ENCODE measurements at places on chromosomes 6 and 20.
A peak's percentile ranks its signal among the peaks of the same experiment; 100 is the strongest.

GRCh38 chr20:47781632-47782031 lies 3.6 kb downstream of the SULF2 start:
- DNase-seq, result no peak

GRCh38 chr6:144931172-144932035 lies 646.3 kb downstream of the UTRN start:
- no peak for DNase-seq

DNA sequence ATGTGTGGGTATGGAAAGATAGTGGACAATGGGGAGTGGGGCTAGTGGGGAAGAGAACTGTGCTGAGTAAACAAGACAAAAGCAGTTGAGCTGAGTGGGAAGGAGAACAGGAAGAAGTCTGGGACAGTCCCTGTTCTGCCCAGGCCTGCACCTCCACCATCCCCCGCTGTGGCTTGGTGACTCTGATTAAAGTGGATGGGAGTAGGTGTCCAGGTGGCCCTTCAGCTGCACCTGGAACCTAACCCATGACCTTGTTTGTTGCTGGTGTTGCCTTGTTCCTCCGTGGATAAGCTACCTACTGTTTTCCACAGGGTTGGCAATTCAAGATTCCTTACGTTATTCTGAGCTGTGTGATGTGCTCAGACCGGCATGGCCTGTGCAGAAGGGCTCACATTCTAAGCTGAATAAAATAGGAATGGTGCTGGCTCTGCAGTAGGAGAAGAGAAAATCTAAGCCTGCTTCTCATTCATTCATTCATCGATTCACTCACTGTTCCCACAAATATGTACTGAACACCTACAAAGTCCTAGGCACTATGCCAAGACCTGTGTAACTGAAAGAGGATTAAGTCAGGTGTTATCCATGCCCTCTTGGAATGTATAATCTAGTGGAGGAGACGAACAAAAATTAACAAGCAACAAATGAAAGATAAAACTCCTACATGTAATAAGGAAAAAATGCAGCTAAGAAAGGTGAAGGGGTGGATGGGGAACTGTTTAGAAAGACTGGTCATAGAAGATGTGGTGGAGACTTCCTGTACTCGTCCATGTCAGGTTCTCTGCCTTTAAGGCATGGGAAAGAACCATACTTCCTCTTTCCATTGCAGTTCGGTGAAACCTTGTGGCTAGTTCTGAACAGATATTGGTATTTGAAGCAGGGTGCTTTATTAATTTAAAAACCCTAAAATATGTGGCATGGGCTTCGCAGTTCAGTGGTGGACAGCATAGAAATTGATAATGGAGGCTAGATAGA lies 10.1 kb upstream of the CALHM6 start:
- no peak for DNase-seq

DNA sequence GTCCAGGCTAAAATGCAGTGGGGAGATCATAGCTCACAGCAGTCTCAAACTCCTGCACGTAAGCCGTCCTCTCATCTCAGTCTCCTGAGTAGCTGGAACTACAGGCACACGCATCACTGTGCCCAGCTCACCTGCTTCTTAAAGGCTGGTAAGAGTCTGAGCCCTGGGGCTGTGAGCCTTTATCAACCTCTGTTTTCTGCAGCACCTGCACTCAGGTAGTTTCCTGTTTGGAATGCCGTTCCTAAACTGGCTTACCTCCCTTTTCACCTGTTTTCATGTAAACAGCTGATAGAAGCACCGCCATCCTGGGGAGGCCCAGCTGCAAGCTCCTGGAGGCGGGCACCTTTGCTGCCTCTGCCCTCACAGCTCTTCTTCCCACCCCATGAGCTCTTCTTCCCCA lies 45.4 kb downstream of the SLC24A3 start:
- DNase-seq, result no peak

- no peak for DNase-seq
These were observed 671.8 kb upstream of the GJE1 start for GRCh38 chr6:141460743-141461484.

GRCh38 chr20:31517373-31517772 lies 3.1 kb downstream of the HM13 start:
- DNase-seq, result no peak

GRCh38 chr20:16930656-16931055 lies 182.5 kb downstream of the OTOR start:
- DNase-seq, result no peak

- no peak for DNase-seq
These were observed 104.3 kb downstream of the SLC23A2 start for GRCh38 chr20:4896971-4897497.

DNA sequence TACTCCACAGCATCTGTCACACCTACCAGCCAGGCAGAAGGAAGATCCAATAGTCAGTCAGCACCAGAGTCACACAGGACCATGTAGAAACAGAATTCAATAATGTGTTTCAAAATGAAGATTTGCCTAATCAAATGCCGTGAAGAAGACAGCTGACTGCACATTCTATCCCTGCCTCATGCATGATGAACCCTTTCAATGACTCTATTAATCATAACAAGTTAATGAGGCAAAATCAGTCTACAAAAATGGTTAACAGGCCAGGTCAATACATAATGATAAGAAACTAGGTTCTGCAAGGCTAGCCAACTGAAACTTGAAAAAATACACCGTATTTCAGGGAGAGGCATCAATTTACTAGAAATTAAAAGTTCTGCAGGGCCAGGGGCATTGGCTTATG lies 6.7 kb upstream of the PNRC1 start:
- DNase-seq, result no peak

DNA sequence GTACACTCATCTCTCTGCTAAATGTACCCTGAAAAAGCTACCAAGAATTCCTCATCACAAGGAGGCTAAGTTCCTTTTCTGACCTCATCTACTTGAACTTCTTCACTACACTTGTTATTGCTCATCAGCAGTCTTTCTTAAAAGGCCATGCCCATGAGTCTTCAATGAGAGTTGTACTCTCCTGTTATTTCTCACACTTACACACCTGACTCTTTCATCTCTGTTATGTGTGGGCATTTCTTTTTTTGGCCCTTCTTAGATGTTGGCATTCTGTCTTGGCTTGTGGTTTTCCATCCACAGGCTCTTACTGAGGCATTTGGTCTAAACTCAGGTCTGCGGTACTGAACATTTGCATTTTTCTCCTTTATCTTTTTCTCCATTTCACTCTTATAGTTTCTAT lies 10.7 kb upstream of the SLC17A1 start:
- DNase-seq, result no peak

- no peak for DNase-seq
These were observed 44.9 kb downstream of the CPXM1 start for GRCh38 chr20:2755451-2756055.

- no peak for DNase-seq
These were observed 13.0 kb upstream of the F13A1 start for GRCh38 chr6:6333501-6333900.

- no peak for DNase-seq
These were observed 305.7 kb upstream of the FLRT3 start for GRCh38 chr20:14643146-14643545.

DNA sequence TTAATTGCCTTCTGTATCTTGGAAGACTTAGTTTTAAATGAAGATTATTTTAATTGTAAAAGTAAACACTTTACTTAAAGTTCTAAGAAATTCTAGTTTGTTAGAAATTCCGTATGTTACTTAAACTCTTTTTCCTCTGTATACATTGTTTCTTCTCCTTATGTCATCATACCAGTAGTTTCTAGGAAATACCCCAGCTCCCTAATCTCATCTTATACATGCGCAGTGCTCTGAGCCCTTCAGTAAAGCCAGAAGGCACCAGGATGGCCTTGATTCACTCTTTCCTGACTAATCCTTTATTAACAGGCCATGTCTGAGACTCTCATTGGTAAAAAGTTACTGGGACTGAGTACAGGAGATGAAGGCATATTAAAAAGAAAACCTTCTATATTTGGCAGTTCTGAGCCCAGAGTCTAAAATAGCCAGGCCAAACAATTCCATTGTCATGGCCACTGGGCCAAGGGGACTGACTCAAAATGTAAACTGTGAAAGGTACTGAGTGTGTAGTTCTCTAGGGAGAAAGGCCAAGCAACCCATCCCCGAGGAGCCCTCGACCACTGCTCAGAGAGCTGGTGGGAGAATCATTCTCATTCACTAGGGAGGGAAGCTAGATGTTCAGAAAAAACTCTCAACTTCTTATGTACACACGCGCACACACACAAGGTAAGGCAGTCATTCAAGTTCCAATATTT lies 25.0 kb downstream of the SLC22A1 start:
- no peak for DNase-seq

DNA sequence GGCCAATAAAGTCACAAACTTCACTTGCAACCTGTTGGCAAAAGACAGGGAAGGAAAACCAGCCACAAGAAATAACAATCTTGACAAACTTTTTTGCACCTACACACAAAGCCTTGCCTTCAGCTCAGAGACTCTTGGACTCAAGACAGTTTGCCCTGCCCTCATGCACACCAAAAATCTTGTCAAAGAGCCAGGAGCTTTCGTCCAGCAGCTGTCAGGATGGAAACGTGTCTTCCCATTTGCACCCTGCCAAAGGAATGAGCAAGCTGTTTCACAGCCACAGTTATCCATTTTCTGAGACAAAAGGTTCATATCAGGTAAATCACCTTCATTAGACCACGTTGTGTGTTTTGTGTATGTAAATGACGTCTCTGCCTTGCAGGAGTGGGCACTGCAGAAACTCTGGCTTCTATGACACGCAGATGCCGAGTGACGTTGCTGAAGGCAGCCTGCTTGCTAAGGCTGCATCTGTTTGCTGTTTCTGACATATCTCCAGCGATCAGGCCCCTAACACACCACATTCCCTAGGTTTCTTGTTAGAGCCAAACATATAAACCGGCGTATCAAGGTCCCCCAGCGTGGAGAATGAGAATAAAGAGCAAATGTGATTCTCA lies 193.4 kb downstream of the SYNDIG1 start:
- DNase-seq, result no peak

DNA sequence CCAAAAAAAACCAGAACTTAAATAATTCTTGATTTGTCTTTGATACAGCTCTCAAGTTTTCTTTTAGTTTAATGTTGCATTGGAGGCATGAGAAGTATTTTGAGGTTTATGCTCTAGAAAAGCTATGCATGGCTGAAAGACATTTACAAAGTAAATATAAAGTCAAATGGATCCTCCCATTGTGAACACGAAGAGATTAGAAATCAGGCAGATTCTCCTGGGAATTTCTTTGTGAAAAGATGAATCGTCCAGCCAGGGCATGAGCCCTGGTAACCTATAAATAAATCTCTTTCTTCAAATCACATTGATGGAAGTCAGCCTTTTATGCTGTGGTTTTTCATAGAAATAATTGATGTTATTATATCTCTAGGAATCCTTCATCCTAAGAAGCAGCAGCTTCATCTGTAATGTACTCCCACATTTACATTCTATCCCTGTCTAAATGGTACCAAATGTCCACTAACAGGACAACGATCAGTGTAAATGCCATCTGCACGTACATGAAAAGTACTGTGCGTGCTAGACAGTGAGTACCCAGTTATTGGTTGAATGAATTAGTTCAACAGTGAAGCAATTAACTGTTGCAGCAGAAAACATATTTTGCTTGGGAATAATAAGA lies 143.6 kb downstream of the ALDH8A1 start:
- DNase-seq, result no peak

- DNase-seq, result no peak
These were observed 52.6 kb downstream of the COL19A1 start for GRCh38 chr6:69918813-69919475.

- DNase-seq, result no peak
These were observed 1.5 kb downstream of the COL21A1 start for GRCh38 chr6:56245903-56246351.

DNA sequence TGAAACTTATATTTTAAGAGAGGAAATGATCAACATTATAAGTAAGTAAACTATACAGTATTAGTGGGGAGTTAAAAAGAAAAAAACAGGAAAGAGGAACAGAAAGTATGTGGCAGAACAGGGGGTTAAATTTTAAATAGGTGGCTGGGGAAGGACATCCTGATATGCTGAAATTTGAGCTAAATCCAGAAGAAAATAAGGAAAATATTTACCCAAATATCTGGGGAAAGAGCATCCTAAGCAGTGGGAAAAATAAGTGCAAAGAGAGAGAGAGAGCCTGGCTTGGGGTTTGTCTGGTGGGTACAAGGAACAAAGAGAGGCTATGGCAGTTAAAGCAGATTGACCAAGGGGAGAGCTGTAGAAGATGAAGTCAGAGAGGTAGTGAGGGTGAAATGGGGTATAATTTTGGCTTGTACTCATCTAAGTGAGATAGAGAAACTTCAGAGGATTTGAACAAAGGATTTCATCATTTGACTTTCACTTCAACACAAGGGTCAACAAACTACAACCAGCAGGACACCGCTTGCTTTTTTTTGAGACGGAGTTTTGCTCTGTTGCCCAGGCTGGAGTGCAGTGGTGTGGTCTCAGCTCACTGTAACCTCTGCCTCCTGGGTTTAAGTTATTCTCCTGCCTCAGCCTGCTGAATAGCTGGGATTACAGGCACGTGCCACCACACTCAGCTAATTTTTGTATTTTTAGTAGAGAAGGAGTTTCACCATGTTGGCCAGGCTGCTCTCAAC lies 328.4 kb upstream of the CNR1 start:
- DNase-seq, result no peak

DNA sequence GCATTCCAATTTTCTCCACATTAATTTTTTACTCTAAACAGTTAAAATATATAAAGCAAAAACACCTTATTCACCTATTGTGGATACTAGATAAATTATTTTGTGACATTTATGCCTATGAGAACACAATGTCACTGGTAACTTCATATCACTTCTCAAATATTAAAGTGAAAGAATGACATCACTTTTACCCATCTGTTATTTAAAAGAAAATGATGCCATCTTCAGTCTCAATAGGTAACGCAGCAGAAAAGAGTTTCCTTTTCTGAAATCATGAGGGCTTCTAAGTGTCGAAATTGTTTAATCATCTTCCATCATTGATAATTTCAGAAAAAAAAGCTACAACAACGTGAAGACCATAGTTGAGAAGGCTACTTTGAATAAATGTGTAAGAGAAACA lies 2.9 kb downstream of the HAO1 start:
- DNase-seq, result no peak

DNA sequence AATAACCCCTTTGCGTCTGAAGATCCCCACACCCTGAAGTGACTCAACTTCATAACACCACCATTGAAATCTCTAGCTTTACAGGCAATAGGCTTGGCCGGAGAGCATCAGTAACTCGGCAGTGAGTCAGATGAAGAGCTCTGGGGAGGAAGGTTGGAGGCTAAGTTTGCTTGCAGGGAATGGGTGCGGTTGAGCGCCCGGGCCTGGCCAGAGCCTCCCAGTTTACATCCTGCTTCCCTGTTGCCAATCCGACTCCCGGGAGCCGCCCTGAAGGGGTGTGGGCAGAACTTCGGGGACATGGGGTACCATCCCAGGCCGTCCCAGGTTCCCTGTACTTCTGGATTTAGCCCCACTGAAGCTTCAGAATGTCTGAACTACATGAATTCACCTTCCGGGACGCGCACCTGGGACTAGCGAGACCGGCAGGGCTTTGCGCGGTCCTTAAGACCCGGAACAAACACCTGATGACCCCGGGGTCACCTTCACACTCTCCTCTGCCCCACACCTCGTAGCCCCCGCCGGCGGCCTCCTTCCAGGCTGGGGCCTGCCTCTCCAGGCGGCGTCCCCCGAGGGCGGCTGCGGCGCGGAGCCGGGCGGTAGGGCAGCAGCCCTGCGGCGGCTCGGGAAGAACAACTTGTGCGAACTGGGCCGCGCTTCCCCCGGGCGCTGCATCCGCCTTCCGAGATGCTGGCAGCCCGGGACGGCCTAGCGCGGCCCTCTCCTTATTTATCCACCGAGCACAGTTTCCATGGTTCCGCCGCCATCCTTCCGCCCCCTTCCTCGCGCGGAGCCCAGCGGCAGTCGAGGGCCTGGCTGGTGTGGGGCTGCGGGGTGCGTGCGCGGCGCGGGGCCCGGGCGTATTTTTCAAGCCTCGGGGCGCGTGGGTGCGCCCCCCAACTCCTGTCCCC lies 56.6 kb upstream of the RREB1 start:
- peak; percentile 13 for DNase-seq

GRCh38 chr20:35718972-35719635 lies 19.9 kb downstream of the ROMO1 start:
- DNase-seq, result no peak

Measured in activated CD4-positive, alpha-beta T cell treated with anti-CD3 and anti-CD28 coated beads for 1 hour (primary cell).